ENCODE measurements at places on chromosomes 11 and 22. TPM values are rescaled to one million over a fixed set of nuclear protein-coding genes. Genes with fewer than 3 reads are reported as not detected.
A peak's percentile ranks its signal among the peaks of the same experiment; 100 is the strongest.

DCDC1 gene
- 0.05 TPM for polyA plus RNA-seq

DNA sequence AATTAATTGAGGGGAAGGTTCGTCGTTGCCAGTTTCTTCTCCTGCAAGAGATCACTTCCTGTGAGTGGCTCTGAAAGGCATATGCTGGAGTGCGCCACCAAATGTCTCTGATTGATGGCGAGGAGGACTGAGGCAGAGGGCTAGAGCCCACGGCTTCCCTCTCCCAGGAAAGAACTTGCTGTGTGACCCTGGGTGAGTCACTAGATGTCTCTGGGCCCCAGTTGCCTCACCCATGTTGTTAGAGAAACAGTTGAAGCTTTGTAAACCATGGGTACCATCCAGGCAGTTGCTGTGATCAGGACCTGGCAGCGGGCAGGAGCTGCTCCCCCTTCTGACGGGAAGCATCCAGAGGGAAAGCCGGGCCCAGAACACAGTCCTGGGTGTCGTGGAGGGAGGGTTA lies 3.2 kb downstream of the ABCG4 start:
- DNase-seq: no peak

CCDC82 gene
- polyA plus RNA-seq: 23.1 TPM

DNA sequence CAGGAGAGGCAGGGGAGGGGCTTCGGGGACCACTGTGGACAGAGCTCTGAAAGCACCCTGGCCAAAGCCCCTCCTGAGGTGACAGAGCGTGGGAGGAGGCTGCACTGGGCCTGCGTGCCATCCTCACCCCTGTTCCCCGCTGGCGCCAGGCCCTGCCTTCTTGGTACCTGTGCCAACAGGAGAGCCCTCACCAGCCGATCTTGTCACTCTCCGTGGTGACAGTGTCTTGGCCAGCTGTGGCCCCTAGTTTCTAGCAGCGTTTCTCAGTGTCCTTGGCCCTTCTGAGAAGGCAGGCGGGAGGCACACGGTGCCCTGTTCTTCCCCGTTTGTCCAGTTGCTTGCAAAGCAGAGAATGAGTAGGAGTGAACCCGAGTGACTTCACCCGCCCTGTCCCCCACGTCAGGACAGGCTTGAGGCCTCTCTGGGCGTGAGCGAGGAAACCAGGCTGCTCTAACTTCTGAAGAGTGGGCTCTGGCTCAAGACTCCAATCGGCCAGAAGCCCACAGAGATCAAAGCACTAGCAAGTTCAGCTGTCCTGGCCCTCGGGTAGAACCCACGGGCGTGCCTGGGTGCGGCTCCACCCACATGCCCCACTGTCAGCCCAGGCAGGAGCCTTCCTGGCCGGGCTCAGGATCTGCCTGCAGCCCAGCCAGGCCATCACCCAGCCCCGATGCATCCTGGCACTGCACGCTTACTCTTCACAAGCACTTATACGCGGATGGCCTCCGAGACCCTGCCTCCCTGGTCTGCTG lies 60.2 kb upstream of the EMID1 start:
- no peak for DNase-seq

LPXN gene
- 3.0 TPM for polyA plus RNA-seq

- DNase-seq: no peak
Observed at GRCh38 chr11:64457416-64458010, 98.6 kb downstream of the RPS6KA4 start.

- DNase-seq: no peak
Observed at GRCh38 chr11:35014346-35014745, 97.9 kb downstream of the PDHX start.

TRIM6 gene
- 1.1 TPM for polyA plus RNA-seq

DNA sequence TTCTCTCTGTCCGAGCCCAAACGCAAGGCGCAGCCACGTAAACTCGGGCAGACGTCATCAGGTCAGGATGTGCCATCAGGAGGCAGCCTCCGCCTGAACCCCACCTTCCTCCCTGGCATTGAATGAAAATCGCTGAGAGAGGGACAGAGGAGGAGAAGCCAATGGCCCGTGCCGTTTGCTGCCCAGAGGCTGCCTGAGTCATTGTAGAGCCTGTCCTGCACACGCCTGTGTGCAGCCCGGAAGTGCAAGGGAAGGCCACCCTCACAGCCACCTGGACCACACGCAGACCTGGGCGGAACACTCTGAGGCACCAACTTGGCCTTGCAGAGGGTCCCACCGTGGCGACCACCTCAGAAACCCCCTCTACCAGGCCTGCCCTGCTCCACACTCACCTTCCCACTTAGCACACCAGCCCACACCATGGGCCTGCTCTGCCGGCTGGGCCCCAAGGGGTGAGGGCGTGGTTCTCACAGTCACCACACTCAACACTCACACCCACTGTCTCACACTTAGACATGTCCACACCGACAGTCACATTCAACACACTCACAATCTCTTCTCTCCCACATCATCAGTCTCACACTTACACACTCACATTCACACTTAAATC lies 9.1 kb downstream of the CHID1 start:
- DNase-seq: no peak

DNA sequence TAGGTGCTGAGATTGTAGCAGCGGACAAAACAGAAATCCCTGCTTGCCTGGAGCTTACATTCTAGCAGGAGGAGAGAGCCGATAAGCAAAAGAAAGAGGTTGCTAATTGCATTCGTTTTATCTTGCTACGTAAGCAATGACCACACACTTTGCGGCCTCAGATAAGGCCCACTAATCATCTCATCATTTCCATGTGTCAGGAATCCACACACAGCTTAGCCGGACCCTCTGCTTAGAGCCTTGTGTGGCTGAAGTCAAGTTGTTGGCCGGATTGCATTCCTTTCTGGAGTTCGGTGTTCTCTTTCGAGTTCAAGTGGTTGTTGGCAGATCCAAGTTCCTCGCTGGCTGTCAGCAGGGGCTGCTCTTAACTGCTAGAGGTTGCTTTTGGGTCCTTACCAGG lies 101.6 kb downstream of the CHST1 start:
- no peak for DNase-seq

GRCh38 chr11:117316197-117316961 lies at the start of gene BACE1:
BACE1 (minus strand) TSS chr11:117316256; CDS start chr11:117315795, 461 bp downstream.
- peak; percentile 93 for DNase-seq

DNA sequence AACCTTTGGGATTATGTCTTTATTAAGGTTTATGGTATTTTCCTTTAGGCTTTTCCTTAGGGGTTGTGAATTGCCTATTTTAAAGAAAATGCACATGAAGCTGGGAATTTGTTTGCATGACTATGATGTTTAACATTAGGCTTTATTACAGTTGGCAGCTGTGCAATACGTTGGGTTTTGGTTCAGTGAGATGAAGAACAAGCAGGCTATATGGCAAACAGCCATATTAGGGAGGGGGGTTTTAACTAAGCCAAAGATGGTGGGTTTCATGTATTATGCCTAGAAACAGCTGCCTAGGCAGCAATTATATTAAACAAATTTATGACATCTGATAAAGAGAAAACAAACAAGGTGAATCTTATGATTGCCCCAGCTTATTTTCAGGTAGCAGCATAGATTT lies 880.8 kb downstream of the FAM181B start:
- DNase-seq: no peak

ANGPTL5 gene
- 2.7 TPM for polyA plus RNA-seq
